ENCODE measurements at places on chromosomes 2 and 18.
A peak's percentile ranks its signal among the peaks of the same experiment; 100 is the strongest.

DNA sequence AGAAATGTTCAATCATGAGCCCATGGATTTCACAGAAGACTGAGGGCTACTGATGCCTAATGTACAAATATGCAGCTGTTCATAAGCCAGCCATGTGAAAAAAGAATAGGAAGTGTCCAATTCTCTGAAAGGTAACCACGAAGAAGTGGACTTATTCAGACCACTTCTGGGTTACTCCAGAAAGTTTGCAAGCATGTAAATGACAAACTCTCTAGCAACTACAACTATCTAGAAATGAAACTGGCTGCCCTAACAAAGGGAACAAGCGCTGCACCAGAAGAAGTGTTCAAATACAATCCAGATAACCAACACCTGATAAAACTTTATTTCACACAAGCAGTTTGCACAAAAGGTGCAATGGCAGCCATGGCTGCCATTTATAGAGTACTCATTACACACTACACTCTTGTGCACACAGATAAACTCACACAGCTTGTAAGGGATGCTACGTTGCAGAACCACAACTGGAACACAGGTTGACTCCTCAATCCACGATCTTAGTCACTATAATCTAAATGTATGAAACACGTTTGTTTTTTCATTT is 13.9 kb downstream of the MBOAT2 start:
- no peak for DNase-seq

DNA sequence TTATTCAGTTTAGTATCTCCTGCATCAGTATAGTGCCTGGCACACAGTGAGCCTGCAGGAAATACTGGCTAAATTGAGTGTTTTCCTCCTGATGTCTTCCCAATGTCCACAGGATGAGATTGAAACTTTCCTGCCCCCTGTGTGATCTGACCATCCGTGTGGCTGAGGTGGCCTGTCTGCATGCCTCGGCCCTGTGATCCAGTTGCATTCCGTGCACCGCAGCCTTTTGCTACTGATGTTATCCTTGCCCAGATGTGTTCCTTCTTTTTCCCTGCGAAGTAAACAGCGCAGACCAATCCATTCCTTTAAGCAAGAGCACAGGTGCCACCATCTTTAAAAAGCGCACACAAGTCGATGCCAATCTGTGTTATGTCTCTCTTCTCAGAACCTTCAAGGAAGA is 462.6 kb downstream of the PTPRM start:
- no peak for DNase-seq

DNA sequence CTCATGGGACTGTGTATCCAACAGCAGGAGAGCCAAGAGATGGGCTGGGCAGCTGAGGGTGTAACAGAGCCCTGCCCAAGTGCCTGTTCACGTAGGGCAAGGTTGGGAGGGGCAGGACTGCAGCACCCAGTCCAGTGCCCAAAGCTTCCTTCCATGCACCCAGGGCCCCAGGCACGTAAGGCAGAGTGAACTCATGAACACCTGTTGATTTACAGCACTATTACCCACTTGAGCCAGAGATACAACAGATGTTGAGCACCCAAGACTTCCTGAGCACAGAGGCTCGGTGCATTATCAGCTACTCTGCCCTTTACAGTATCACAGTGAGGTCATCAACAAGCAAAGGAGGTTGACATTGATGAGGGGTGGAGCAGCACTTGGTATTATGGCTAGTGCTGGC is 50.2 kb upstream of the FHL2 start:
- no peak for DNase-seq

GRCh38 chr2:224601923-224602322 is 16.8 kb upstream of the CUL3 start:
- DNase-seq = no peak

DNA sequence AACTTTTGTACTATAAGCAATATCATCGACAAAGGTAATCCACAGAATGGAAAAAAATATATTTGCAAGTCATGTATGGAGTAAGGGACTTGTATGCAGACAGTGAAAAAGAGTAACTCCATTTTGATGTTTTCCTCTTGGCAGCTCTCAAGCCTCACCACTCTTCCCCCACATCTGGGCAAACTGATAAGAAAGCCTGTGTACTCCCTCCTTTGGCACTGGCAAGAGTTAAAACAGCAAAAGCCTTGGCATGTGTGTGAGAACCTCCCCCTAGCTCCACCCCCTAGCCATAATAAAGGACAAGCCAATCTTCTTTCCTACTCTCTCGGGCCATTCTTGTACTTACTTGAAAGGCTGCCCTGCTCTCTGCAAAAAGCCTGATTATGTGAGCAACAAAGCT is 335.2 kb downstream of the LRATD1 start:
- no peak for DNase-seq

DNA sequence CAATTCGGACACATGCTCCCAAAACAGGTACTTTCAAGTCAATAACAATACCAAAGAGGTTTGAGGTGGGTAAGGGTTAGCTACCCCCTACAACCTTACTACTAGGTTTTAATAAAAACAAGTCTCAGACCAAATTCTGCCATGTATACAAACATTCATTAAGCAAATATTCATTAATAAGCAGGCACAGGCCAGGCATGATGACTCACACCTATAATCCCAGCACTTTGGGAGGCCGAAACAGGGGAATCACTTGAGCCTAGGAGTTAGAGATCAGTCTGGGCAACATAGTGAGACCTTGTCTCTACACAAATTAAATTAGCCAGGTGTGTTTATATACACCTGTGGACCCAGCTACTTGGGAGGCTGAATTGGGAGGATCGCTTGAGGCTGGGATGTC is 11.7 kb upstream of the ELAC1 start:
- no peak for DNase-seq

DNA sequence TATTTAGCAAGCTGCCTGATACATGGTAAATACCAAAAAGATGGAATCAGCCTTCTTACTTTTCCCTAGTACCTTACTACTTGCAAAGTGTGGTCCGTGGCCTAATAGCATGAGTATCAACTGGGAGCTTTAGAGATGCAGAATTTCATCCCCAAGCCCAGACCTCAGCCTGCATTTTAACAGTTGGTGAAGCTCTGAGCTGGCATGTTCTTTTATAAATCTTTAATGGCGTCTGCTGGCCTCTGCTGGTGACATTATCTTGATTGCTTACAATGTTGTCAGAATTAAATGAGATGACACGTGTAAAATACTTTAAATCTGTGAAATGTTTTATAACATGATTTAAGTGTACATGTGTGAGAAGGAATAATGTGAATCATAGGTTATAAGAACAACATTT is 115.1 kb upstream of the NOSTRIN start:
- no peak for DNase-seq

DNA sequence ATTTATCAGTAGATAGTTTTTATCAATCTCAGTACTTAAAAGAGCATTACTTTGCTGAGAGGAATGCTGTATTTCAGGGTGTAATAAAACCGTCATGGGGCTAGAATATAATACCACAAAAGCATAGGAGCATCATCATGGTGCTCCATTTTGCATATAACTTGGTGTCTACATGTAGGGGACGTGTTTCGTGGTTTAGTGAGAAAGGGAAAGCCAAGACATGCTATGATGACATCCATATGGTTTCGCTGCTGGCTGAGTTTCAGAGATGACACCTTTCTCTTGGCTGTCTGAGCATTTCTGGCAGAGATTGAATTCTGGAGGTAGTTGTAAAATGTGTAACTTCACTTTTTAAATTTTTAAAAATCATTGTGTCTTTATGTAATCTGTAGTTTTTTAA is 32.4 kb downstream of the WDR43 start:
- DNase-seq = no peak

- no peak for DNase-seq
Observed at GRCh38 chr18:56202678-56203077, 435.7 kb downstream of the TXNL1 start.

GRCh38 chr2:238431-238830 is 25.4 kb downstream of the SH3YL1 start:
- DNase-seq = no peak

DNA sequence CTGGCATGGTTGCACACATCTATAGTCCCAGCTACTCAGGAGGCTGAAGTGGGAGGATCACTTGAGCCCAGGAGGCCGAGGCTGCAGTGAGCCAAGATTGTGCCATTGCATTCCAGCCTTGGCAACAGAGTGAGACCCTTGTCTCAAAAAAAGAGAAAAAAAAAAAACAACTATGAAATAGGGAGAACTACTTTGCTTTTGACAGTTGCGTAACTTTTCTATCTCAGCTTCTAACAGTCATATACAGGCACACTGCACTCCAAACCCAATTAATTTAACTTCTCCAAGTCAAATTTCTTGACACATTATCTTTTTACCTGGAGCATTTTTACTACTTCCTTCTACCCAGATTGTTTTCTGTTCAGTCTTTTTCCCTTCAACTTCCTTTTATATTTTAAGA is 24.1 kb upstream of the VWC2L start:
- no peak for DNase-seq

GRCh38 chr2:71897137-71897480 is 250.6 kb downstream of the CYP26B1 start:
- no peak for DNase-seq

- peak; percentile 37 for DNase-seq
Observed at GRCh38 chr2:231563378-231563961, 29.2 kb upstream of the TEX44 start.

- no peak for DNase-seq
Observed at GRCh38 chr2:172582656-172583055, 26.8 kb downstream of the PDK1 start.

- no peak for DNase-seq
Observed at GRCh38 chr2:158270536-158270935, 168.9 kb downstream of the UPP2 start.

DNA sequence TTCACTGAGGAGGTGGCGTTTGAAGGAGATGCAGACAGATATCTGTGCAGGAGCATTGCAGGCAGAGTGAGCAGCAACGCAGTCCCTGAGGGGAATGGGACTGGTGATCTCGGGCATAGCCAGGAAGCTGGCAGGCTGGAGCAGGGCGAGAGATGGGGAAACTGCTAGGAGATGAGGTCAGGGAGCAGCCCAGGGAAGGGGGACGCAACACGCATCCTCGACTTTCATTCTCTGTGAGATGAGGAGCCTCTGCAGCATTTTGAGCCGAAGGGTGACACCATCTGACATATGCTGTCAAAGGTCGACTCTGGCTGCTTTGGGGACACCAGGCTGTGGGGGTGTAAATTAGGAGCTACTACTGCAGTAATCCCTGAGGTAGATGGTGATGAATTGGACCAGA is 4.3 kb upstream of the CHRNA1 start:
- DNase-seq = no peak

GRCh38 chr18:74291472-74291770 is 342 bp downstream of the CYB5A start:
- DNase-seq = no peak

DNA sequence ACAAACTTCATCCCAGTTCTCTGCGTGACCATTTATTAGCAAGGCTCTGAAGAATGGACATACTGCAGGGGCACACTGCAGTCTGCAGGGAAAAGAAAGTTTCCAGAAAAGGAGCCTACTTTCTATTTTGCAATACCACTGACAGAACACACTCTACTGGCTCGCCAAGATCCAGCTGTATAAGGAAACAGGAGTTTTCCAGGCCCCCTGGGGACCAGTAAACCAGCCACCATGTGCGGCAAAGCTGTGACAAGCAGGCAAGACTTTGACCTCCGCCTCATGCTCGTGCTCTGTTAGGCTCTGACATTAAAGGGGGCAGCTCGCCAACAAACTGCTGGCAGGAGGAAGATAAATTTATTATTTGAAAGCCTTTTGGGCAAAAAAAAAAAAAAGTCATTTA is 67.3 kb downstream of the CCBE1 start:
- no peak for DNase-seq

DNA sequence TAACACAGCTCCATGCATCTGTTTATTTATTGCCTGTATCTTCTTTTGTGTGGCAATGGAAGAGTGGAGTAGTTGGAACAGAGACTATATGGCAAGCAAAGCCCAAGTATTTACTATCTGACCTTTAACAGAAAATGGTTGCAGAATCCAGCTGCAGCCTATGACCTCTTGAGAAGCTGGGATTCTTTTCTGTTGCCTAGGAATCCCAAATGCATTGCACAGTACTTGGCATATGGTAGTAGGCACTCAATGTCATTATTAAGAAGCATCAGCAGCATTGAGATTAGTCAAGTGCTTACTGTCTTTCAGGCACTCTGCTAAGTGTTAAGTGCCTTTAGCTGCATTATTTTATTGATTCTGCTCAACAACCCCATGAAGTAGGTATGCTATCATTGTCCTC is 331.6 kb downstream of the CCDC85A start:
- no peak for DNase-seq

- DNase-seq = no peak
Observed at GRCh38 chr2:16058256-16058655, 117.9 kb downstream of the MYCN start.

DNA sequence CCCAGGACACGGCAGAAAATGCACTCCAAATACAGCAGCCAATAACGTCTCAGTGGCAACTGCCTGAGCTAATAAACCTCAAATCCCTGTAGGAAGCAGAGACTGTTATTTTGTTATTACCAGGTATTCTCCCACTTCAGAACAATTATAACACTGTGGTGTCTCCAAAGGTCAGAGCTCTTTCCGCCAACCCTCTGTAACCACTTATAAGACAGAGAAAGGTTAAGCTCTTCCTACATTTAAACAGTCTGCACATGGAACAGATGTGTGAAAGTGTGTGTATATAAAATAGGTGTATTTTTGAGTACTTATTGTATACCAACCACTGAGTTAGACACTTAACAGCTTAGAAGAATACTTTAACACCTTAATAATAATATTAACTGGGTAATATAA is 64.1 kb downstream of the FBXO15 start:
- no peak for DNase-seq

GRCh38 chr2:161243312-161243711 is 64.9 kb upstream of the PSMD14 start:
- no peak for DNase-seq

DNA sequence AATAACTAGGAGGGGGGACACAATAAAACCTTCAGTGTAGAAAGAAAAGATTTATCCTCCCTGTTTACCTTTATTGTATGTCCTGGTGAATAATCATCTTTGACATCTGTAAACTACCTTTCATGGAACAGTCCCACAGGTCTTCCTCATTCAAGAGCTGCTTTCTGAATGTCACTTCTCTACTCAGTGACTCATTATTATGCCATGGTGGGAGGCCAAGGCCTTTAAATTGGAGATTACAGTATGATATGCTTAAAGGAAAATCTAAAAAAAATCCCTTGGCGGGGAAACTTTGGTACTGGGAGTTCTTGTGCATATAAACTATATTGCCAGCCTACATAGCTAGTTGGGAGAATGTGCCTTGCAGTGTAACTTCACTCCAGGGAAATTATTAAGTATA is 713.0 kb downstream of the TDRD15 start:
- DNase-seq = no peak

DNA sequence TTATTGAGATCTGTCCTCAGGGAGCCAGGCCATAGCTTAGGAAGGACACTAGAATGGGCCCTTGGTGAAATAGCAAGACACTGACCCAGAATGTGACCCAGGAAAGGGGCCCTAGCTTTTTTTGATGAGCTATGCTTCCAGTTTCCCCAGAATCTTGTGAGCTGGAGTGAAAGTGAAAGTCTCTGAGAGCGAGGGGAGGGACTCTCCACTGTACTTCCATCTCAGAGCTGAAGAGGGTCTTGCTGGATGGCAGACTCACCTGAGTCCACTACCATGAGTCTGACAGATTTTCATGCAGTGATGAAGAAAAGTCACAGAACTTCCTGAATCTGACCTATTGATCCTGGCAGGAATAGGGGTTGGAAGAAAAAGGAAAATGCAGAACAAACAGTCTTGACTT is 3.1 kb downstream of the ARHGAP25 start:
- DNase-seq = no peak

All from NCI-H1930 (cell line).